NCI-H2227 treated with DMSO at 0.1 percent for 48 hours (cell line): ENCODE measurements at places on chromosomes 12 and 14.

DNA sequence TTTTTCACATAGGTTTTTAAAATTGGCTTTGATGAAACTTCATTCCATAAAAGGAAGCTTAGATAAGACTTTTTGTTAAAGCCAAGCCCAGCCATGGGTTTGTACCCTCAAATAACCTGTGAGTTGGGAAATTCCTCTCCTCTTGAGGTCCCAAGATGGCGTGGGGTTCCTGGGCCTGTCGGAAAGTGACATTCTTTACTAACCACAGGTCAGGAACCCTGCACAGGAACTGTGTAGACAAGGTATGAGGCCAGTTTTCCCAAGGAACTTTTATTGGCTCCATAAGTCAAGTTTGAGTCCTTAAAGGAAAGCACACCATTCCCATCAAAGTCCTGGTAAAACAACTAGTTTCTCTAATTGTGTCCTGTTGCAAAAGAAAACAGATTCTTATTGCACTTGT, 65.0 kb upstream of the AMN start:
- no peak for DNase-seq

GRCh38 chr12:55244309-55244708, at the start of gene OR6C74:
TSS of gene OR6C74 (plus strand) at chr12:55244609. CDS start at chr12:55247288, 2,679 bp downstream.
- DNase-seq = no peak

DNA sequence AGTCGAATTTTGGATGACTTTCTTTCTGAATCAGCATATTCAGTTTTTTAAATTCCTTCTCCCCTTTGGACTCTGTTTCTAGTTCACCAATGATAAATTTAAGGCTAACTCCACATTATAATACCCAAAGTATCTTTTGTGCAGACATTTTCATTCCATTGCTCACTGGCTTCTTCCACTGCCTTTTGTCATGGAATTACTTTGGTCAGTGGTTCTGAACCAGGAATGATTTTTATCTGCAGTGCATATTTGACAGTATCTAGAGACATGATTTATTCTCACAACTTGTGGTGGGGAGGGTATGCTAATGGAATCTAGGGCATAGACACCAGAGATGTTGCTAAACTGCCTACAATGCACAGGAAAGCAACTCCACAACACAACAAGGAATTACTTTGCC, 234.4 kb upstream of the PRKD1 start:
- no peak for DNase-seq

DNA sequence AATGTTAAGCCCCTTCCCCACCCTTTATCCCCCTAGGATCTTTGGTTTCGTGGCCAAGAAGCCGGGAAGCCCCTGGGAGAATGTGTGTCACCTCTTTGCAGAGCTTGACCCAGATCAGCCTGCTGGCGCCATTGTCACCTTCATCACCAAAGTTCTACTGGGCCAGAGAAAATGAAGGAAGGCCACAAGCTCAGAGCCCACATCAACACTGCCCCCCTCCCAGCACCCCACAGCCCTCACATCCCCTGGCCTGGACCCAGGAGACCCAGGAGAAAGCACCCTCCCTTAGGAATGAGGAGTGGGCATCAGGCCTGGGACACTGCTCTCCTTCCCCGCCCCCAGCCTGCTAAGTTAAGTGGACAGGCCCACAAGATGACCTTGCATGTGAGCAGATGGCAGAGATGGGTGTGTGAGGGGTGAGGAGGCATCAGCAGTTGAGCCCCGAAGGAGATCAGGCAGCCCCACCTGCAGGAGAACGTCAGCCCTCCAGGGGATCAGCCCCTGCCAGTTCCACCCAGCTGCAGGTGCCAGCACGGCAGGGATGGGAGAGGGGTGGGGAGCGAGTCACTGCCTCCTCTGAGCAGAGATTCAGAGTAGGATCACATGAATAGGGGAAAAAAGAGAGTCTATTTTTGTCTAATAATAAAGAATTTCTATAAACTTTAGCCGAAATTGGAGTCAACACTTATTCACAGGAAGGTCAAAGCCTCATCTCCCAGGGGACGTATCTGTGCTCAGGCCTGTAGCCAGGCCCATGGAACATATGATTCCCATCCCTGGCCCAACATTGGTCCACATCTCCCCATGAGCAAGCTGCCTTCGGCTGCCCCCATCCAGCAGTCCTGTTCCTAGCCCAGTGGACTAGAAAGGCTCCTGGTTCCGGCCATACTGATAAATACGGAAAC, 14.1 kb downstream of the TNS2 start:
- no peak for DNase-seq

DNA sequence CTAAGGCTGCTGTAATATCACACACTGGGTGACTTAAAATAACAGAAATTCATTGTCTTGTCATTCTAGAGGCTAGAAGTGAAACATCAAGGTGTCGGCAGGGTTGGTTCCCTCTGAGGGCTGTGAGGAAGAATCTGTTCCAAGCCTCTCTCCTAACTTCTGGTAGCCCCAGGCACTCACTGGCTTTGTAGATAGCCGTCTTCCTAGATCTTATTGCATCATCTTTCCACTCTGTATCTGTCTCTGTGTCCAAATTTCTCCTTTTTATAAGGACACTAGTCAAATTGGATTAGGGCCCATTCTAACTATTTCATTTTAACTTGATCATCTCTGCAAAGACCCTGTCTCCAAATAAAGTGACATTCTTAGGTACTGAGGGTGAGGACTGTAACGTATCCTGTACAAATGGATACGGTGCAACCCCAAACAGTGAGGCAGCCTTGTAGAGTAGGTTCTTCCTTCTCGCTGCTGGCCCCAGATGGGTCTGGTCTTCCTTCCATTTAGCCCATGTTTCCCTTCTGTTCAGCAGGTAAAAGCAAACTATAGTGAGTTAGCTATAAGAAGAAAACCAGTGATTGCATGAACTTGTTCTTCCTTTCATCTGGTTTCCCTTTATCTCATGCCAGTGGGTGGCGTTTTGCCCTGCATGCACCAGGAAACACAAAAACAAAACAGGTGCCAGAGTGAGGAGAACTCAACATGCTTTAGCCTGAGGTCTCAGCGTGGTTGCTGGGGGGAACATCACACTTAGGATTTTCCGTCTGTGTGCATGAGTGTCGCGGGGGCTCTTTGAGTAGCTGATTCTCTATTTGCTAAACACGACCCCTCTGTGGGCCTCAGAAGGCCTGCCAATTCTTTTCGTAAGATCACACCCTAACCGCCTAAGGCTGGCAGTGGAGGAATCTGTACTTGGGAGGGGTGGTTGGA, 19.5 kb downstream of the TTC9 start:
- DNase-seq = no peak

DNA sequence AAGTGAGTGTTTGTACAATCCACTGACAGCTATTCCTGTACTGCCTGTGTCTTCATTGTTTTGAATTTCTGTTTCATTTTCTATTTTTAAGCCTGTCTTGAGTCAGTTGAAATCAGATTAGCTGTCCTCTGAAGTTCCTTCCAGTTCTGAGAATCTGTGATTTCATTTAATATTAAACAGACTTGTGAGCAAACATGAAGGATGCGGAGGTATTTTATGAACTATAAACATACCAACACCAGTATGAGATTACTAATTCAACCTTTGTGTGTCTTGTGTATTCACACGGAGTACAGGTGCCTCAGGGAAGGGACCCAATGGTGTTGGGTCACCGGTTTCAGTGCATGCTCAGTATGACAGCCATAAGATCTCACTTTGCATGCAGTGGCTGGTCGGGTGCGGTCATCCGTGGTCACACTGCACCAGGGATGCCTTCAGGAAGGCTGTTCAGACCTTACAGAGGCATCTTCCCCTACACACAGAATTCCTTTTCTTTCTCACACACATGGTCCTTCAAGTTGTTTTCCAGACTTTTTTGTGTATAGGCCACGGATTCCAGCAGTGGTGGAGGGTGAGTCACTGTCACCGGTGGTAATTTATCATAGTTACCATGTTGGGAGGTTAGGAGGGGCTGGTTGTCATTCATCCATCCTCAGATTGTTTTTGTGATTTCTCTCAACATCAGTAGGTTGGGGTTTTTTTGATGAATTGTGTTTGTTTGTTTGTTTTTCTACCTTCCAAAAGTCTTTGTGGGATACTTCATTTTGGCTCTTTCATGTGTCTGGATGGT, 103.0 kb upstream of the SFSWAP start:
- no peak for DNase-seq

DNA sequence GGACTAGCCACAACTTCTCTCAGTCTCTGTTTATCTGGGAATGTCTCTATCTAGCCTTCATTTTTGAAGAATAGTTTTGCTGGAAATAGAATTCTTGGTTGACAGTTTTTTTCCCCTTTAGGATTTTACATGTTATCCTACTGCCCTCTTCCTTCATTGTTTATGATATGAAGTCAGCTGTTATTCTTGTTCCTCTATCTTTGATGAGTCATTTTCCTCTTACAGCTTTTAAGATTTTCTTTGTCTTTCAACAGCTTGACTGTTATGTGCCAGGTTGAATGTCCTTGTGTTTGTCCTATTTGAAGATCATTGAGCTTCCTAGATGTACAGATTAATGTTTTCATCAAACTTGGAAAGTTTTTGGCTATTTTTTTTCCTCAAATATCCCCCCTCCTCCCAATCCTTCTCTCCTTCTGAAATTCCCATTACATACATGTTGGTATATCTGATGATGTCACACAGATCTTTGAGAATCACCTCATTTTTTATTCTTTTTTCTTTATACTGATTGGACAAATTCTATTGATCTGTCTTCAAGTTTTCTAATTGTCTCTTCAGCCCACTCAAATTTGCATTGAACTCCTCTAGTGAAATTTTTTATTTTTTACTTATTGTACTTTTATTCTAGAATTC, 4.5 kb upstream of the GOLGA5 start:
- no peak for DNase-seq

- DNase-seq = no peak
Observed at GRCh38 chr14:31590206-31590605, 29.0 kb downstream of the NUBPL start.
